Sigmoid colon (tissue), 7 donors: ENCODE measurements at places on chromosomes 6 and 20. TPM values are rescaled to one million over a fixed set of nuclear protein-coding genes. Genes with fewer than 3 reads are reported as not detected.

GRCh38 chr6:164023535-164023934 lies 609.0 kb downstream of the QKI start:
- DNase-seq, result no peak

DNA sequence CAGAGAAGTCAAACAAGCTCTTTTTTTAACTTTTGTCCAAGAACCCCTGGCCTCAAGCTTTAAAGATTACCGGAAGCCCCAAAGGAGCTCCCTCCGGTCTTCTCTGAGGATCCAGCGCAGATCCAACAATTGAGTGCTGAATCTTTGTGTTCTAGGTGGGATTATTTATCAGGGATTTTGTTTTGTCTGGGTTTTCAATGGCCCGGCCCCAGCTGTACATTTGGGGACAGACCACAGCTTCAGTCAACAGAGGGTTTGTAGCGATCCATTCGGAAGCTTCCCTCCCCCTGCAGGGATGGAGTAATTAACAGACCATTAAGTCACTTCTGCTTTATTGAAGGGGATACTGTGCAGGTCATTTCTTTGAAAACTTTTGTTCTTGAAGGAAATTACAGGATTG lies 7.8 kb downstream of the OLIG3 start:
- no peak for DNase-seq

ZC3H12D gene
- total RNA-seq, result 0.71 TPM

DNA sequence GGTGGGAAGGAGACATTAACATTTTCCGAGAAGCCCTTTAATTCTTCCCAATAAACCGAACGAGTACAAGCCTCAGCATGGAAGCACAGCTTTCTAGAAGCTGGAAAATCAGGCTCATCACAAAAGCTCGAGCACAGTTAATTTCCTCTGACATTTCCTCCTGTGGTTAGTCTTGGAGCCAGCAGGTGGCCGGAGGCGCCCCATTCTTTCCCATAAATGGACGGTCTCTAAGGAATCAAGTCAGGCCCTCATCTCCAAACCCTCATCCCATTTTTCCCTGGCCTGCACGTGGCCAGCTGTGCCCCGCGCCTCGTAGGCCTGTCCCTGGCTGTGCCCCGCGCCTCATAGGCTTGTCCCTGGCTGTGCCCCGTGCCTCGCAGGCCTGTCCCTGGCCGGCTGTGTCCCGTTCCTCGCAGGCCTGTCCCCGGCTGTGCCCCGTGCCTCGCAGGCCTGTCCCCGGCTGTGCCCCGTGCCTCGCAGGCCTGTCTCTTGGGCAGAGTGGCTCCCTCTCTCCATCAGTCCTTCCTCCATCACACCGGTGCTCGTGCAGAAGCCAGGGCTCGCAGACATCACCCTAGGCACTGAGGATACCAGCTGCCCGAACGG lies 19.7 kb upstream of the NTSR1 start:
- no peak for DNase-seq

HLA-B gene
- total RNA-seq, result 354 TPM

TLDC2 gene
- total RNA-seq, result 0.36 TPM

- DNase-seq, result no peak
These were observed 164.4 kb upstream of the TAB2 start for GRCh38 chr6:149153100-149153499.

ECT2L gene
- total RNA-seq, result not detected

- DNase-seq, result no peak
These were observed 126.9 kb downstream of the TRMT11 start for GRCh38 chr6:126113261-126113660.

DNA sequence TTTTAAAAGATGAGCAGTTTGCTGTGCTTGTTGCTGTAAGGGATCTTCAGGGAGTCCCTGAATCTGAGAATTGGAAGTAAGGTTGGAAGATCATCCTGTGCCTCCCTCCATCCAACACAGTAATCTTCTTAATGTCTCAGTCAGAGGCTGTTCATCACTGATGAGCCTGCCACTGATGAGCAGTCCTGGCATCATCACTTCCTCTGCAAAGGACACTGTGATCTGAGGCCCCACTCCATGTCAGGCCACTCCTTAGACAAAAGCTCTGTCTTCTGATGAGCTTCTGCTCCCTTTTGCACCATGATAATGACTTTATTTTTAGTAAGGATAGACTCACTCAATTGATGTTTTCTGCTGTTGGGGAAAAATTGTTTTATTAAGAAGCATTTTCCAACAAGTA lies 121.0 kb downstream of the UST start:
- DNase-seq, result no peak

KIAA1755 gene
- total RNA-seq, result 13.9 TPM

DNA sequence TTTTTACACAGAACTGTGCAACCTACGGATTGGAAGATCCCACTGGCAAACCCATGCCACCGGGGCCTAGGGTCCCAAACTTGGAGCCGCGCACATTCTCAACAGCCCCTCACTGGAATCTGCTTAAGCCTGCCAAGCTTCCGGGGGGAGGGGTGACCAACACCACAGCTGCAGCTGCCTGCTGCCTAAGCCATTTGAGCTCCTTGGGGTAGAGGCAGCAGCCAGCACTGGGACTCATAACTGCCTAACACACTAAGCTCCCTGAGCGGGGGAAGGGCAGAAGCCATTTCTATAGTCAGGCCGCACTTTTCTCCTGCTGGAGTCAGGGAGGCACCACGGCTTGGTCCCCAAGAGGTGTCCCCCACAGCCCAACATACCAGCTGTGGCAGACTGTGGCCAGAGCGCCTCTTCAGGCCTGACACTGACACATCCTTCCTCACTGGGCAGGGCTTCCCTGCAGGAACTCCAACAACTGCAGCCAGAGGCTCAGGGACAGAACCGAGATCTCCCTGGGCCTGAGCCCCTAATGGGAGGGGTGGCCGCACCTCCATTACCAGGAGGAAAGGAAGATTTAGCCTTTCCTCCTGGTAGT lies 270.3 kb upstream of the ECI2 start:
- DNase-seq, result no peak

GRCh38 chr6:150482883-150483409 lies 114.1 kb downstream of the IYD start:
- no peak for DNase-seq

ADGRF4 gene
- total RNA-seq, result not detected

DNA sequence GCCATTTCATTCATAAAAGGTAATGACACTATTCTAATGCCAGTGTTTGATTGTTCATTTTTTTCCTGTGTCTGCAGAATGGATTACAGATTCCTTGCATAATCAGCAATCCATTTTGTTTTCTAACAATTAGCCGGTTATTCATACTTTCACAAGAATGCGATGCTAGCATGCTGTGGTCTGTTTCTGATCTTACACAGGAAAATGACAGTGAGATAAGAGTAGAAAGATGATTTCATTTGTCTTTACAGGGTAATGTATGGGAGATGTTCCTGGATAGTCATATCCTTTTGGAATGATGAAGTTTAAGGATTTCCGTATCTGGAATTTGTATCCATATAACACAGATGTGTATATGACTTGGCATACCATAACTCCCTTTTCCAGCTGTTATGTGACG lies 207.3 kb downstream of the FARS2 start:
- no peak for DNase-seq

MYO6 gene
- total RNA-seq, result 12.8 TPM

PNPLA1 gene
- not detected for total RNA-seq

DNA sequence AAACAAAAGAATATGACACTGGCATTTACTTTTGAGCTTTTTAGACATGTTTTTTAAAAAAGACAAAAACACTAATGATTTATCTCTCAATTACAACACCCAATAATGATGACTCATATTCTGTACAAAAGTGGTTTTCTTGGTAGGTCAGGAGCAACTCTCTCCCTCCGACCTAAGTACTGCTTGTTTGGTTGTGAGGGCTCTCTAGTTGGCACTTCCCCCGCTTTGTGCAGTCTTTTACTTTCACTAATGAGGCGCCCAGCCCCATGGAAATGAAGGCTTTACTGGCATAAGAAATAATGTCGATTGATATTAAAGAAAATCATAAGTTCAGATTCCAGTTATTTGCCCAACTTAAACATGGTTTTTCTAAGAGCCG lies 1.3 kb downstream of the KPNA5 start:
- DNase-seq, result no peak

TGIF2 gene
- 11.5 TPM for total RNA-seq

HFE gene
- 5.2 TPM for total RNA-seq

GRCh38 chr6:30681766-30682142 lies 4.7 kb downstream of the PPP1R18 start:
- no peak for DNase-seq

MOG gene
- not detected for total RNA-seq

LRRC73 gene
- 0.33 TPM for total RNA-seq

GRCh38 chr20:47670913-47671312 lies 114.4 kb downstream of the SULF2 start:
- no peak for DNase-seq

GRCh38 chr6:134123666-134124208 lies 71.3 kb upstream of the SLC2A12 start:
- DNase-seq, result no peak

COX4I2 gene
- not detected for total RNA-seq

SLC26A8 gene
- total RNA-seq, result not detected

GRCh38 chr6:124007266-124007665 lies 203.6 kb downstream of the NKAIN2 start:
- DNase-seq, result no peak

DNA sequence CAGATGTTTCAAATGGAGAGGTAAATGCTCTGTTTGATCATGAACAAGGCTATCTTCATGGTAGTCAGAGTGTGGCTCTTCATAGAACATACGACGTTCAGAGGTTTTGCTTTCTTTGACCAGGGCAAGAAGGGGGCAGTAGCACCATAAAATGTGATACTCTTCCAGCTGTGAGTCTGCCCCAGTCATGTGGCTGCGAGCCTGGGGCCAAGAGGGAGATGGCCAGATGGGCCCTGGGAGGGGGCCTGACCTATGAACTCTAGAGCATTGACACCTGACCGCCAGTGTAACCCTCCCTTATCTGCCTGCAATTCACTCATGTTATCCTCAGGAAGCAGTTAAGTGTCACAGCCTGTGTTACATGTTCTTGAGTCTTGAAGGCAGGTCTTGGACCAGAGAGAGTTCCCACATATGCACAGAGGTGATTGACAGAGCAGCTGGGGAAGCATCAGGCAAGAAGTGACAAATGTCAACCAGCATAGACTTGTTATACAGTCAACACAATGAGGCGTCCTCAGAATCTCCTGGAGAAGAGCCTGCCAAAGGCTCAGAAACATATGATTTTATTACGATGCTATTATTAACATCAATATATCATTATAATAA lies 55.0 kb downstream of the SCML4 start:
- DNase-seq, result no peak
